HTR-8/SVneo (cell line): ENCODE measurements at places on chromosomes 12 and 14.

DNA sequence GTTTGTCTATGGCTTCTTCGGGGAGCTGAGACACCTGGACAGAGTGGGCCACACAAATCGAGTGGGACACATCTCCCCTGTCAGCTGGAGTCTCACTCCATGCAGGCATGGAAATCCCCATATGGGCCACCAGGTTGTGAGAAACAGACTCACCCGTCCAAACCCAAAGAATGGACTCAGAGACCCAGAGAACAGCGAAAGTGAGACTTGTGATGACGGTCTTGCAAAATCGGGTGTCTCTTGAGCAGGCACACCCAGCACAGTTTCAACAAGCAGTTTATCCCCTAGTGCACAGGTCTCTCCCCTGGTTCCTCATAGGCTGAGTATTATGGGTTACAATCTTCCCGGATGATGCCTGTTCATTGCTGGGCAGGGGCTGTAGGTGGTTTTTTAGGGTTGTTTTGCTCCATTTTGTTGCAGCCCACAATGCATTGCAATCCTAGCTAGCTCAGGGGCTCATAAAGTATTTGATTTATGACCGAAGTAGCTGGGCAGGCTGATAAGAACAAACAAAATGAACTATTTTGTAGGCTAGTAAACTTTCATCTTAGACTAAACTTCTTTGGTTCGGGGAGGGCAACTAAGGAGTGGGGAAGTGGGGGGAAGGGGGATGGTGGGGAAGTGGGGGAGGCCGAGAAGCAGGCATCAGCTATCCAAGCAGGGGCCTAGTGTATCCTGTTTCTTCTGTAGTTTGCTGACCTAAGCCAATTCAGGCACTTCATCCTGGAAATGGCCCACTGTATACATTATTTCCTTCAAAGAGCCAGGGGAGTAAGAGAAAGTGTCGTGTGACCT lies 45.3 kb downstream of the IQSEC3 start:
- no peak for DNase-seq

GRCh38 chr12:51240971-51241370 lies 2.3 kb downstream of the DAZAP2 start:
- no peak for DNase-seq

- DNase-seq, result no peak
These were observed 511.9 kb downstream of the TMEM121 start for GRCh38 chr14:106038263-106038662.

DNA sequence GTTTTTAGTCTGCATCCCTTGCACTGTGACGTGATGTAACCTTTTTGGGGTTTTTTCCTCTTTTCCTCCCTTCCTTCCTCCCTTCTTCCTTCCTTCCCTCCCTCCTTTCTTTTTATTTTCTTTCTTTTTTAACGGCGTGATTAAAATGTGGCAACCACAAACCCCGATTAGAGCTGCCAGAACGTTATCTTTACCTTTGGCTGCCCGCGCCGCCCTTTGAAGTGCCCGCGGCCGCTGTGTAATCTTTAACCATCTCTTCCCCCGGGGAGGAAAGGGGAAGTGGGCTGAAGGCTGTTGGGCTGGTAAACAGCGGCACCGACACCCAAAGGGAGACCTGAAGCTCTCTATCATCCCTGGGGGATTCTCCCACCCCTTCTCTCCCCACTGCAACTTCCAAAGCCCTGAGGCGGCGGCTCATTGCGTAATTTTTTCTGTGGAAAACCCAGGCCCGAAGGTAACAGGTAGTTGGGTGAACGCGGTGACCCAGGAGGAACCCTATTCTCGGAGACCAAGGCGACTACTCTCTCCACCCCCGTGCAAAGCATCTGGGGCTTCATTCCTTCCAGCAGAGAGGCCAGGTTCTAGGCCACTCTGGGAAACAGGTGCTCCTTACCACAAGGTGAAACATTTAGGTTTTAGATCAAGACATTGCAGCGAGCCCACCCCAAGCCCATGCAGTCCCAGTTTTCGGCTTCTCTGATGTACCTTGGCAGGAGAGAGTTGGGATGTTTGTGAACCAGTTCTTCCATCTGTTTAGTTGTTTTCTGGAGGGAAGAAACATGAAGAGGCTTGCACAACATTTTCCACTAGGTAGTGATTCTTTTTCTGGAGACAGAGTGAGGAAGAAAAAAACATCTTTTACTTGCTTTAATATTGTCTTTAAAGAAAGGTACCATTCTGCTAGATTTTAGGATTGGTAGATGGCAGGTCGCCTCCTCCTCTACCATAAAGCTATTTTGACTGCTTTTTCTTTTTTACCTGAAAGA lies 1.5 kb downstream of the LGR5 start:
- DNase-seq, result no peak

GRCh38 chr12:30201301-30202160 lies 417.8 kb upstream of the TMTC1 start:
- DNase-seq, result no peak

GRCh38 chr14:71143381-71144290 lies 236.4 kb downstream of the PCNX1 start:
- peak; percentile 67 for DNase-seq

- DNase-seq, result peak; percentile 41
These were observed 1322.3 kb upstream of the SEL1L start for GRCh38 chr14:82855912-82856391.

GRCh38 chr12:46473634-46474329 lies 101.2 kb upstream of the SLC38A2 start:
- DNase-seq, result peak; percentile 48

- DNase-seq, result no peak
These were observed 189.5 kb downstream of the MED13L start for GRCh38 chr12:116087962-116088361.

DNA sequence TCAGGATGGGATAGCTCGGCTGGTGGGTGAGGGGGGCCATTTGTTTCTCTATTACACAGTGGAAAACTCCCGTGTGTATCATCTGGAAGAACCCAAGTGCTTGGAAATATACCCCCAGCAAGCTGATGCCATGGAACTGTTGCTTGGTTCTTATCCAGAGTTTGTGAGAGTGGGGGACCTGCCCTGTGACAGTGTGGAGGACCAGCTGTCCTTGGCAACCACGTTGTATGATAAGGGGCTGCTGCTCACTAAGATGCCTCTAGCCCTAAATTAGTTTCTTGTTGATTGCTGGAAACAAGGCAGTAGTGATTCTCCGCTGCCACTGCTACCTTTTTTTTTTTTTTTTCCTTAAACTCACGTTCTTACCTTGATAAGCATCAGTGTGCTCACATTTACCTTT lies 1.9 kb downstream of the RIOX1 start:
- no peak for DNase-seq

GRCh38 chr12:94689002-94689645 lies 38.8 kb upstream of the TMCC3 start:
- no peak for DNase-seq

GRCh38 chr12:96635844-96636243 lies 146.5 kb downstream of the CFAP54 start:
- DNase-seq, result no peak

DNA sequence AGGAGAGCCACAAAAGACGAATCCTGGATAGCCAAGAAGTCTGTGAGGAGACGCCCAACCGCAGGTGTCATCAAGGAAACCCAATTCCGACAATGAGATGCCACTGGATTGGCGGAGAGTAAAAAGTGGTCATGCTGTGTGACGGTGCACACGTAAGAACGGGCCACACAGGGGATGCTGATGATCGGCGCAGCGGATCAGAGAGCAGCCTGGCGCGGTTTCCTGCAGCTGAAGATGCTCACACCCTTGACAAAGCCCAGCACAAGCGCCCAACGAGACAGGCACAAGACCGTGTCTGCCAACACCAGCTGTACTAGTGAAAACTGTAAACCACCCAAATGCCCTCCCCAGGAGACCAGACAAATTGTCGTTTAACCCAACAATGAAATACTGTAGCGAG lies 55.8 kb downstream of the CCDC85C start:
- DNase-seq, result no peak

DNA sequence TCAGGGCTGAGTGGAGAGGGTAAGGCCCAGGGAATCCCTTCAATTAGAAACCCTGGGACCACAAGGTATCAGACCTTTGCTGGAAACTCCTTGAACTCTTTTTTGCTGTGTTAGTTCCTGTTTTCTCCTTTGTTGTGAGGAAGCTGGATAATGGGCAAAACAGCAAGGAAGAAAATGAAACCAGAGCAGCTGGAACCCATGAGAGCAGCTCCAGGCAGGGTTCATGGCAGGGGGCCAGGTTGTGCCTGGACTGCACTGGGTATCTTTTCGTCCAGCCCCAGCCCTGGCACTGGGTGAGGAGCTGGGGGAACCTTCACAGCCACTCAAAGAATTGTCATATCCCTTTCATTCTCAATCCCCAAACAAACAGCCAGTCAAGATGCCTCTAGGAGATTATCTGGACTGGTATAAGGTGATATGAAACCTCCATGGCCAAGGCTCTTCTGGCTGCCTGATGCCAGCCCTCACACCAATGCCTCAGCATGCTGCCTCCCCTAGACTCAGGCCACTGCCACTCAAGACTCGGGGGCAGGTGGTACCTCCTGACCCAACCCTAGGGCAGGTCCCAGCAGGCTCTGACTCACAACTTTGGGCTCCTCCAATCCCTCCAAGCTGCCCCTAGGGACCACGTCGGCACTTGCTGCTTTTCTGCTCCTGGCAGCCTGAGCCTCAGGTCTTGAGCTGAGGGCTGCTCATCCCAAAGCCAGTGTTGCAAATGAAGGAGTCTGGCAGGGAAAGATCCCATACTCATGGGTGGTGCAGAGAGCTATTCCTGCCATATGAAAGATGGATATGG lies 16.5 kb downstream of the FAM186B start:
- no peak for DNase-seq

DNA sequence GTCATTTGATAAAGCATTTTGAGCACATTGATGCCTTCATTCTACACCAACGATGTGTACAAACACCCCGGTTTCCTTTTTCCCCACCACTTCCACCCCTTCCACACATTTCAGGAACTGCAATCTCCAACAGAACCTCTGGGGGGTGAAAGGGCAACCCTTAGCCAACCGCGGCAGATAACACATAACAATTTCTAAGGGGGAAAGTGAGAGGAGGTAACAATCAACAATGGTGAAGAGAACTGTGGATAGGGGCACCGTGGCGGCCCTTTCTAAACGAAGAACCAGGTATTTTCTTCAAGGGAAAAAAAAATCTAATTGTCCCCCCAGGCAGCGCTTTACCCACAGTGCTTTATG lies 1.1 kb downstream of the KITLG start:
- DNase-seq, result no peak

- peak; percentile 36 for DNase-seq
These were observed 12.4 kb downstream of the LUM start for GRCh38 chr12:91098941-91099340.

GRCh38 chr12:46110223-46110611 lies 119.8 kb upstream of the SCAF11 start:
- DNase-seq, result no peak

GRCh38 chr14:26593357-26593756 lies 4.5 kb downstream of the NOVA1 start:
- DNase-seq, result no peak

DNA sequence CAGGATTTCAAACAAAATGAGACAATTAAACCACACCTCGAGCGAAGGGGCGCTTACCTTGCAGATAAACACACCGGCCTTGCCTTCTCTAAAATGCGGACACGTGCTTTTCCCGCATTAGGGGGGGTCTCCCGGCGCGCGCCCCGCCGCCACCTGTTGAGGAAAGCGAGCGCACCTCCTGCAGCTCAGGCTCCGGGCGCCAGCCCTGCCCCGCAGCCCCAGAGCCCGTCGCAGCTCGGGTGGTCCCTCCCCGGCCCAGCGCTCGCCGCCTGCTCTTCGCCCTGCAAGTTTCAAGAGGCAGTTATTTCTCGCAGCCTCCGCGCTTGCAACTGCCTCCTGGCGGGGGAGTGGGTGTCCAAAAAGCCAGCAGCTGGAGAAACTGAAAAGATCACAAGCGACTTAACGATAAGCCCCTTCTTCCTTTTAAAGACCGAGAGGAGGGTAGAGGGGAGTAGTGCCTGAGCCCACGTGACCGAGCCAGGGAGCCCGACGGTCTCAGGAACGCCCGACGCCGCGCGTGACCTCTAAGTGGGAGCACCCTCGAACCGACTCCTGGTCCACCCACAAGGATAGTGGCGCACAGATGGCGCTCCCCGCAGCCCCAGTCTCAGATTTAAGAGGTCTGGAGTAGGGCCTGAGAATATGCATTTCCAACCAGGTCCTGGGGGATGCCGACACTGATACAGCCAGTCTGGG lies at the start of gene ESR2:
TSS of gene ESR2 (minus strand) at position 396 of the 696 bp plus-strand sequence. CDS start 11,386 bp downstream, outside the sequence.
- DNase-seq, result peak; percentile 60

DNA sequence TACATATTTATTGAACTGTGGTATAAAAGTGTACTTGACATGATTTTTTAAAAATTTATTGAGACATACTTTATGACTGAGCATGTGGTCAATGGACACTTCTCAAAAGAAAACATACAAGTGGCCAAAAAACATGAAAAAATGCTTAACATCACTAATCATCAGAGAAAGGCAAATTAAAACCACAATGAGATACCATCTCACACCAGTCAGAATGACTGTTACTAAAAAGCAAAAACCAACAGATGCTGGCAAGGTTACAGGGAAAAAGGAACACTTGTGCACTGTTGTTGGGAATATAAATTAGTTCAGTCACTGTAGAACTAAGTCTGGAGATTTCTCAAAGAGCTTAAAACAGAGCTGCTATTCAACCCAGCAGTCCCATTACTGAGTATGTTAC lies 1177.6 kb downstream of the GALC start:
- no peak for DNase-seq

DNA sequence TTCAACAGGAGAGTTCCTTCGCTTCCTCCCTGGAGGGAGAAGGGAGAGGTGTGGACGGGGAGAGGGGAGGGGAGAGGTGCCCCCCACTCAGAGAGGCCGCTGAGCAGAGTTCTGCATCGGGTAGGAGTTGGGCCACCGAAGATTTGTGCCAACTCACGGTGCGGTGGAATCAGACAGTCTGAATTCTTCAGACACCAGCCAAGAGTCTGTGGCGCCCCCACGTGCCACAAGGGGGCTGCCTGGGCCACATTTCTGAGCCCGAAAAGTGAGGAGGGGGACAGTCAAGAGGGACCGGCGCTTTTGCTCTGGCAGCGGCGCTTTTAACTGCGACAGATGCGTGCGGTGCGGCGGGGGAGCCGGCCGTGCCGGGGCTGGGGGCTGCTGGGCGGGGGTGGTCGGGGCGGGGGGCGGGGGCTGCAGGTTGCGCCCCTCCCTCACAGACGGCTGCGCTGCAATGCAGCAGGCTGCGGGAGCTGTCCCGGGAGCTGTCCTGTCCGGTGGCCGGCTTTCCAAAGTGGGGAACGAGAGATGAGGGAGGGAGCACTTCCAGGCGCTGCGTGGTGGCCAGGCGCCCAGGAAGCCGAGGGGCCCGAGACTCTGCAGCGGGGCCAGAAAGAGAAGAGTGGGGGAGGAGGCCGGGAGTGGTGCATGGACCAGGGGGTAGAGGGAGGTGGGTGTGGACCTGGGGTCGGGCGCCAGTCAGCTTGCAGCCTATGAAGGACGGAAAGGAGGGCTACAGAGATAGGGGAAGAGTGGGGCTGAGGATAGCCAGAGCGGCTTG lies 975 bp upstream of the RTL1 start:
- DNase-seq, result no peak

DNA sequence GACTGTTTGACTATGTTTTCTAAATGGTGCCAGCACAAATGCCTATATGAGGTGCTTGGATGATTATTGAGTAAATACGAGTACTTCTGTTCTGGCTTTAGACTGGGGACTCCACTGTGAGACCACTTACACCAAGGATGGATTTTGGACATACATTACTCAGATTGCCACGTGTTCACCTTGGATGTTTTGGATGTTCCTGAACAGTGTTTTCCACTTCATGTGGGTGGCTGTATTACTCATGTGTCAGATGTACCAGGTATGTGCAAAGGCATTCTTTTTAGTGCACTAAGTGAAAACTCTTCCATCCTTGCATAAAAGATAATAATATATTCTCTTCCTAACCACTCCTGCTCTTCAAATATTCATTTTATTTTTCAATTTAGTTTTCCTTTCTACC lies 30.7 kb downstream of the CSRP2 start:
- DNase-seq, result no peak
